Panc1 (cell line): ENCODE measurements at places on chromosomes 2 and 18. TPM values are rescaled to one million over a fixed set of nuclear protein-coding genes. Genes with fewer than 3 reads are reported as not detected.

The FAP gene
- not detected for total RNA-seq

DNA sequence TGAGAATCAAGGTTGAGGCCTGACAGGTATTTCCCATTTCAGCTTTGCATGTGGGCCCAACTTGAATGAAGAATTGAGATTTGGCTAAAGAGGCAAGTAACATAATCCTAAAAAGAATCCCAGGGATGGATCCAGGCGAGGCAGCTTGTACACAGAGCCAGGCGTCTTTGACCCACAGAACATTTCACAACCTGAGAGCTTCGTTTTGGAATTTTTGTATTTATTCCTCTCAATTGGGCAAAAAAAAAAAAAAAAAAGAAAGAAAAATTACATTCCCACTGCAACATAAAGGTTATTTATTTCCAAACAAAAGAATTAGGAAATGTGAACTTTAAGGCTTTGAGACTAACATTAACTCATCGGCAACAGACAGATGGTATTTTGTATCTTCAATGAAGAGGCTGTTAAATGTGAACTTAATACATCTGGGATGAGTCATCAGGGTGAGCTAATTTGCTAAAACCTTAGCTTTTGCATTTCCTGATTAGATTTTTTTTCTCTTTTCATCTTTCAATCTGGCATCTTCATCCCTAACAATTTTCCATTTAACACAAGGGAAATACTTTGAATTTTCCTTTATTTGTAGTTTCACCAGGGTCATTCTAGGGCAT lies 478.5 kb upstream of the TNP1 start:
- H3K4me3 ChIP-seq, result no peak overlapping the region
- no peaks in the 10 kb centered on the region for H3K27me3 ChIP-seq
- no peak for DNase-seq
- H3K4me1 ChIP-seq, result no peaks in the 10 kb centered on the region
- H3K27ac ChIP-seq, result no peak overlapping the region

- H3K27ac ChIP-seq, result no peak overlapping the region
- no peak for DNase-seq
- H3K4me1 ChIP-seq, result peaks cover 5% of the 10 kb centered on the region
- H3K4me3 ChIP-seq, result no peak overlapping the region
Observed at GRCh38 chr18:48492880-48493279, 46.0 kb upstream of the CTIF start.

DNA sequence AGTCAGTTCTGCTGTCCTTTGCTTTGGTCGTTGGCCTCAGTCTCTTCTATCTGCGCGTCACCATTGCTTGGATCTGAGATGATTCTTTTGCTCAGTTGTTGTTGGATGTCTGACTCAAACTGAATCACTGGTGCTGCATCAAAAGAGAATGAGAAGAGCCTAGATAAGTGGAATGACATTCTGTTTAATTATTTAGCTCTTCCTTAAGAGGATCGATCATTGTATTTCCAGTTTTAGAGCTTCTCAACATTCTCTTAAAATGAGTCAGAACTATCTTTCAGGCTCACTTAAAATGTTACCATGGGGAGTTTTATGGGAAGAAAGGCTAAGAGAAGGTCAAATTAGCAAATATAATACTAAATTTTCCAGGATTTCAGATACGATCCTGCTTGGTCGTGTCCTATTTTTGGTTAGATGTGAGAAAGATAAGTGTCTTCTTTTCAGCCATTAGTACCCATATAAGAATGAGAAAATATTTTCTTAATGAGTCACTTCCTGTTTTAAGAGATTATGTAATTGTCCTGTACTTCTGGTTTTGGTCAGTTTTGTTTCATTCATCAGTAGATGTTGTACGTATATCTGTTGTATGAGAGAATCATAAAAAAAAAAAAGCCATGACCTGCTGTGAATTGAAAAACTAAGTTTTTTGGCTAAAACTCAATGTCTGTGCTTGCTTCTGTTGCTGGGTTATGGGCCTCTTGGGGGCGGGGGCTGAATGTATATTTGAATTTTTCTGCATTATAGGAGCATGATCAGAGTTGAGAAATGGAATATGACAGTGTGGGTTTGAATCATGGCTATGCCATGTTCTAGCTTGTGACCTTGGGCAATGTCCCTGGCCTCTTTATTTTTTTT lies 31.6 kb upstream of the CASP10 start:
- H3K4me3 ChIP-seq, result no peak overlapping the region
- DNase-seq, result peak; percentile 74
- H3K4me1 ChIP-seq, result peaks cover 9% of the 10 kb centered on the region
- H3K27ac ChIP-seq, result no peak overlapping the region
- H3K36me3 ChIP-seq, result no peaks in the 10 kb centered on the region
